DND-41 (cell line): ENCODE measurements at places on chromosomes 2 and 18.

GRCh38 chr2:161954103-161954502 lies 119.9 kb downstream of the DPP4 start:
- peak; percentile 83 for DNase-seq

- no peak for DNase-seq
Observed at GRCh38 chr2:98554116-98554861, 54.0 kb downstream of the COA5 start.

GRCh38 chr2:15890936-15891905 lies 49.1 kb upstream of the MYCN start:
- DNase-seq, result no peak

DNA sequence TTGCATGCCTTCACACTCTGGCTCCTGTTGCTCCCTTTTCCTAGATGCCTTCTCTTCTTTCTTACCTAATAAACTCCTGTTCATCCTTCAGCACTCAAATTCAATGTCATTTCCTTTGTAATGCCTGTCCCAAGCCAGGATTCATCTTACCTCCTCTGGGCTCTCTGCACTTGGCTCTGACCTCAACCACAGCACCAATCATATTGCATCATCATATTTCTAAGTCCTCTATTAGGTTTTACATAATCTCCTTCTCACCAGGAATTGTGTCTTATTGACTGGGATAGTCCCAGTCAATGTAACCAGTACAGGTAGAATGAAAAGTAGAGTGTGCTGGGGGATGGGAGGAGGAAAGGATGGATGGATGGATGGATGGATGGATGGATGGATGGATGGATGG lies 187.1 kb downstream of the NRP2 start:
- DNase-seq, result no peak

DNA sequence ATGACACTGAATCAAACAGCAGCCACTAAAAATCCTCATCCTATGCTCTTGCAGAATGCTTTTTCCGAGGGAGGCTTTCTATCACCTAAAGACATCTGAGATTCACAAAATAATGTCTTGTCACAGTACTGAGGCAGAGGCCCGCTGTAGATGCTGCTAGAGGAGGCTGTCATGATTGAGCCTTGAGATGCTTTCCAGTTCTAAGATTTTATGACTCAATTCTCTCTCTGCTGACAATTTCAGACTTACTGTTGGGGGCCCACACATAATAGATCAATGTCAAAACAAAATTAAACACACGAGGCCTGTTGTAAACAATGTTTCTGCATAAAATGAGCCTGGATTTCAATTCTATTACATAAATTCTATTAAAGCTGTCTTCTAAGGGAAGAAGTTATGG lies 132.7 kb upstream of the ARL4C start:
- no peak for DNase-seq

DNA sequence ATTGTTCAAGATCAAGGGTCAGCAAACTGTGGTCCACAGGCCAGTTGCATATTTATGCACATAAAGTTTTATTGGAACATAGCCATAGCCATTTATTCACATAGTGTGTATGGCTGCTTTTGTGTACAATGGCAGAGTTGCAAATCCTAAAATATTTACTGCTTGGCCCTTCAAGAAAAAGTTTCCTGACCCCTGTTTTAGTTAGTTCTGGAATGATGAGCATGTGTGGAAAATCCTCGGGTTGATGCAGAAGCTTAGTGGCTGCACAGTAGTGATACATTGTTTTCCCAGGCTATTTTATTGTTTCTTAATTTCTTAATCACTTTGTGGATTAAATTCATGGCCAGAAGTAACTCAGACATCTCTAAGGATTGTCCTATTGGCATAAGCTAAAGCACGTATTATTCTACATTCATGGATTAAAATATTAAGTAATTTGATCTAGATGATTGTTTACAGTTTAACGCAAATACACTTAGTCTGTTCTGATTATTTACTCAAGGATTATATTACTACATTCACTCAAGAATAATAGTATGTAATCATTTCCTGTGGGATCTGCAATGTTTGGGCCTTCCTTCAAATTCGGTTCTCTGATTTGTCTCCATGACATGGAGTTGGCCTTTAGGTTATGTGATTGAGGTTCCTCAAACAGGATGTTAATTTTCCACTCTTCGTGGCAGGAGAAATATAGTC lies 165.5 kb downstream of the TMEM247 start:
- no peak for DNase-seq

DNA sequence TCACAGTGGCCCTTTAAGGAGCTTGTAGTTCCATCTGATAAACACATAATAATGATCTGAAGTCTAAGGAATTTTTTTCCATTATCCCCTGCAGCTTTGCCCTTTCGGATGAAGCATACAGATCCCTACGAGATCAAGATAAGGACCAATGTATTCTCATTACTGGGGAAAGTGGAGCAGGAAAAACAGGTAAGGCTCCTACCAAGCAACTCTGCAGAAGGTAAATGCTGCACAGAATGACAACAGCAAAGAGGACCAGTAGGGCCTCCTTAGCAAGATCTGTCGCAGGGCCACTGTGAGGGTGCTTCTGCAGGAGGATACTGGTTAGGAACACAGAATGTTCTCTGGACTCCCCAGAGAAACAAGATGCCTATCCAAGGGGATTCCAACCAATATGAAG lies 84.6 kb downstream of the MYO1B start:
- DNase-seq, result no peak

DNA sequence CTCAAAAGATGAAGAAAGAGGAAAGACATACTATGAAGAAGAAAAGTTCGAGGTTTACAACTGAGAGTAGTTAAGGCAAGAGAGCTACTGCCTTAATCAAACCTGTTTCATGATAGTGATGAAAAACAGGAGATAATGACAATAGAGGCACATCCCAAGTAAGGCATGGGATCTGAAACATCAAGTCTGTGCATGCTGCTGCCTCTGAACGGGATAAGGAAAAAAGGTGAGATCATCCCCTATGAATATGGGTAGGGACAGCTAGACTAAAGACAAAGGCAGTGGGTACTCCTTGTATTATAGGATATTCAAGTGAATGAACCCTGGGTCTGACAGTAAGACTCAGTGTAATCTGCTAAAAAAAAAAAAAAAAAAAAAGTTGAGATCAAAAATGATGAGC lies 3.0 kb downstream of the EXOC6B start:
- no peak for DNase-seq

DNA sequence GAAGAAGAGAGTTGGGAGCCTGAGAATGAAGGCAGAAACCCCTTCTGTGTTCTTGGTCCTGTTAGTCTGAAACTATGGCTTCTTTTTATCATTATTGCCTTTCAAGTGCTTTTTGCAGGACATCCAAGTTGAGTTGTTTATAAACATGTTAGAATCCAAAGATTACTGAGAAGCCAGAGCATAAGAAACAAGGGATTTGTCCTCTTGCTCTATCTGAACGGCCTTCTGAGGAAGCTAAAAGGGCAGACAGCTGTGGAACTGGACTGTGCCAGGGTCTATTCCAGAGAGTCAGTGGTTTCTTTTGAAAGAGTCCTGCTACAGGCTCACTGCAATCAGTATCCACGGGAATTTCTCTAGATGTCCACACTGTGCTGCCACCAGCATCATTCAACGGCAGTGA lies 86.6 kb downstream of the ARHGAP28 start:
- DNase-seq, result no peak

GRCh38 chr2:10169581-10169980 lies 47.0 kb downstream of the RRM2 start:
- no peak for DNase-seq

DNA sequence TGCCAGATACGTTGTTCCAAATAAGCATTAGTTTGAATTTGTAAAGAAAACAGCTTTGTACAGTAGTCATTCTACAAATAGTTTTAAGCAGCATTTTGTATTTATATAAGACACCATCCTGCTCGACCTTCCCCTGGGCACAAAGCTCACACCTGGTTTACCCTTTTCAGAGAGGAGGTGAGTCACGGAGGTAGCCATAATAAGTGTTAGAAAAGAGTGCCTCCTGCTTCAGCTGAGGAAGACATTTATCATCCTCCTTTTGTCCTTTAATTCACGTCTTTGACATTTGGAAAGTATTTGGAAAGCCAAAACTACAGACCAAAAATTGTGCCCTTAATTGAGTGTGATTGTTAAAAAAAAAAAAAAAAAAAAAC lies 6.8 kb downstream of the RAB12 start:
- no peak for DNase-seq

- DNase-seq, result no peak
Observed at GRCh38 chr2:120580709-120581108, 155.0 kb upstream of the GLI2 start.

GRCh38 chr2:181952404-181953226 lies 33.0 kb upstream of the PPP1R1C start:
- no peak for DNase-seq

DNA sequence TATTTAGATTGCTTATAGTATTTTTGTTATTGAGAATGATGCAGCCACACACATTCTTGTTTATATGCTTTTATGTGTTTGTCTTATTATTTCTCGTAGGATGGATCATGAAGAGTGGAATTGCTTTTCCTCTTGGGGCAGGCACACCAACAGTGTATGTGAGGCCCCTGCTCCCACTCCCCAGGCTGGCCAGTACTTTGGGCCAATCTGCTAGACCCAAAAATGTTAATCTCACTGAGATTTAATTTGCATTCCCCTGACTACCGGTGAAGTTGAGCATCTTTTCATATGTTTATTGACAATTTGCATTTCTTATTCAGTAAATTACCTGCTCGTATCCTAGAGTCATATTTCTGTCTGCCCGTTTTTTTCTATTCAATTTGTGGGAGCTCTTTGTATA lies 4.7 kb upstream of the MYCN start:
- no peak for DNase-seq

DNA sequence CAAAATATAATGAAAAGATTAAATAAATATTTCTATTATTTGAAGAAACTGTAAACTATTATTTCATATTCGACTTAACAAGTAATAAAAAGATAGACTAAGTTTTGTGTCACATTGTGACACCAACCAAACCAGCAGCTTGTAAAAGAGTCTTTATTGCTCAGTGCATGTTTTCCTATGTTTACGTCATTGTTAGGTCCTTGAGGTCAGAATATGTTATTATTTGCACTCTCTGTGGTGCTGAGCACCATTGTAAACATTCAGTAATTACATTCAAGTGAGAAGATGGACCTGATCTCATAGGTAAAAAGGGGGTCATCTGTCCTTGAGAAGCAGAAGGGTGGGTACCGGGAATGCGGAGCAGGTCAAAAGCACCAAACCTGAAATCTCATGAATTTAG lies 1999.1 kb upstream of the CELF4 start:
- no peak for DNase-seq

- no peak for DNase-seq
Observed at GRCh38 chr2:68811364-68811763, 59.8 kb downstream of the BMP10 start.

DNA sequence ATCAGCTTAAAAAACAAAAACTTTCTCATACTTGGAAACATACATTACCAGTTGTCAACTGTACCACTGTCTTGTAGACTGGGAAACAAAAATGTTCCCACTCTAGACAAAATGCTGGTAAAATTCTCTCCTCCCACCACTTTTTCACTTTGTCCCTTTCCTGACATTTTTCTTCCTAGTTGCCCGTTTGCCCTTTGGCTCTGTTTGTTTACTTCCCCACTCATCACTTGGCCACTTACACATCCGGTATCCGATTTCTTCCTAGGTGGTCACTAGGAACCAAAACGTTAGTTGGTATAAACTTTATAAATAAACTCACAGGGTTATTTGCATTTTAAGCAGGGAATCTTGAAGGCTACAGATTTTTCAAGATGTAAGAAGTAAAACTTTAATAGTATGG lies 84.9 kb downstream of the METTL4 start:
- no peak for DNase-seq

DNA sequence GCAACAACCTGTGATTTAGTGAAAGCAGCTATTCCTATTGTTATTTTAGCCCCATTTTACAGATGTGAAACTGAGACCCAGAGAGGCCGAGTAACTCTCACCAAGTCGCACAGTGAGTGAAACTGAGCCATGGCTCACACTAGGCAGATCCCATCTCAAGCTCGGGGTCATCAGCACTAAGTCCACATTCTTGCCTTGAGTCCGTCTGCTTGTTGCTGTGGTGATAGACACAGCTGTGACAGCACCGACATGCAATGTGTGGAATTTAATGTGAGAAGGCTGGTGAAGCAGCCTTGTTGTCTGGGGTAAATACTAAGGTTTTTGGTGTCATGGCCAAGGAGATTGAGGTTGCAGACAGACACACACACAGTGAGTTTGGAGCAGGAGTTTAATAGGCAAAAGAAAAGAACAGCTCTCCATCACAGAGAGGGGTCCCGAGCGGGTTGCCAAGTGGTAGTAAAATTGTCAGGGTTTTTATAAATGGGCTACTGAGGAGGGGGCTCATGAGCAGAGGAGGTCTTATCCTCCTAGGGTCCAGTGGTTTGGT lies 40.2 kb upstream of the GMCL1 start:
- DNase-seq, result no peak
